ENCODE measurements at places on chromosomes 12 and 14.

GRCh38 chr14:39812532-39813320 lies 380.5 kb upstream of the FBXO33 start:
- no peak for DNase-seq

- no peak for DNase-seq
These were observed 57.7 kb upstream of the DIO3 start for GRCh38 chr14:101503431-101504095.

GRCh38 chr14:77562681-77563080 lies 53.8 kb downstream of the SPTLC2 start:
- DNase-seq = no peak

DNA sequence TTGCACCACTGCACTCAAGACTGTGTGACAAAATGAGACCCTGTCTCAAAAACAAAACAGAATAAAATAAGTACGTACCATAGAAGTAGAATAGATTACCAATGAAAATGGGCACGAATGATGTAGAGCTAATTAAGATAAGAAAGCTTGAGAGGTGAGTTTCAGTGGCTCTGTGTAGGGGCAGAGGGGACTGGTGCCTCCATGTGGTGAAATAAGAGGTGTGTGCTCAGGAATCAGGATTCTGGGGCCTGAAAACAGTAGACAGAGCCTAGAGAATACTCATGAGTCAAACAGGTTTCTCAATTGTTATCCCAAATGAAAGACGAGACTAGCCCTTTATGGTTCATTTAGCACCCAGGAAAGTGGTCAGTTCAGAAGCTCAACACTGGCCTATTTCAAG lies 1145.1 kb downstream of the FLRT2 start:
- no peak for DNase-seq

DNA sequence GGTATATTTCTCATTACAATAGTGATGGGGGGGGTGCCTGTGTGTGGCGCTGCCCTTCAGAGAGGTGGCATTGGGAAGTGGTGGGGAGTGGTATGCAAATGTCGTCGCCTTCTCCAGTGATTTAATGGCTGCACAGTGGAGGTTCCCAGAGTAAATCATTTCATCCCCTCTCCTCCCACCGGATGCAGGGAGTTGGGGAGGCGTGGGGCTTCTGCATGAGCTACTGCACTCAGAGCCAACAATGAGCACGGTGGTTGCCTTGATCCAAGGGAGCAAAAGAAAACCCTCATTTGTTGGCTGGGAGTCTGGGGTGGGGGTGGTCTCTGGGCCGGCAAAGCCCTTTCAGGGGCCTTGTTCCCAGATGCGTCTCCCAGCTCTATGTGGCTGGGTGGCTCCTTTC lies 124.3 kb downstream of the AACS start:
- no peak for DNase-seq

DNA sequence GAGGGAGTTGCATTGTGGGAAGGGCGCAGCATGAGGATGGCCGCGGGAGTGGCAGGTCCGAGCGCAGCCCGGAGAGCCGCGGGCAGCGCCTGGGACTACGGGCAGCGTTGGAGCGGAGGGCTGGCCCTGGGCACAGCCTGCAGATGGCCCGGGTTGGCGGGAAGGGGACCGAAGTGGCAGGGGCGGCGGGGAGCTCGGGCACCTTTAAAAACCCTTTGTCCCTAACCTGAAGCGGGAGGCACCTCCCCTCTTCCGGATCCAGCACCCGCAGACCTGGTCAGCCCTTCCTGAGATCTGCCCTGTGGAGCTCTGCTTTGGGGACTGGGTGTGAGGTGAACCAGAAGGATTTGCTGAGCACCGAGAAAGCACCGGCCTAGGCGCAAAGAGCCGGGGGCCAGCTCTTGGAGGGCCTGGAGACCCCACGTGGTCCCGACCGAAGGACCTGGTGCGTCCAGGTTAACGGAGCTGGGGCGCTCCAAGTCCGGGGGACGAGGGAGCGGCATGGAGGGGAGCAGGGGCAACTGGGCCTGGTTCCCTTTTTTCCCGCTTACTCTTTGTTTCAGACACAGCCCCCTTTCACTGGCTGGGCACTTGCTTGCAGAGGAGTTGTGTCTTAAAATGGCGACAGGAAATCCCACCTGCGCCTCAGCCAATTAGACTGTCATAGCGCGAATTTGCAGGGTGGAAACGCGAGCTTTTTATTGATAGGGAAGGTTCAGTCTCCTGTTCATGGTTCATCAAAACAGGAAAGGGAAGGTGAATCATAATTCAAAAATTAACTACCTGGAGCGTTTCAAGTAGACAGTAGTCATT lies 792 bp upstream of the SLC38A1 start:
- DNase-seq = peak; percentile 7

DNA sequence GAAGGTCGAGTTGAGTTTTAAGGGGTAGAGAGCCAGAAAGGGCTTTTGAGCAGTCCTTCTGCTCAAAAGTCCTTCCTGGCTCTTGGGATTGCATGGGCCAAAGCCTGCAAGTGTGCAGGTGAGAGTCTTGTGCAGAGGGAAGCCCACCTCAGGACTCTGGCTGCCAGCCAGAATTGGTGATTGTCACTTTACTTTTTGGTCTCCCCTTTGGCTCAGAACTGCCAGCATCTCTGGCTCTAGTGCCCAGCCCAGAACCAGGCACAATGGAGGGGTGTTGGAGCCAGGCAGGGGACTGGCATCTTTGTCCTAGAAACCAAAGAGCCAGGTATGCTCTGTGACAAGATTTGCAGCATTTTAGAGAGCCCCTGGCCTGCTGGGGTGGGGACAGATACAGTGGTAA lies 23.5 kb downstream of the FAM222A start:
- DNase-seq = no peak

DNA sequence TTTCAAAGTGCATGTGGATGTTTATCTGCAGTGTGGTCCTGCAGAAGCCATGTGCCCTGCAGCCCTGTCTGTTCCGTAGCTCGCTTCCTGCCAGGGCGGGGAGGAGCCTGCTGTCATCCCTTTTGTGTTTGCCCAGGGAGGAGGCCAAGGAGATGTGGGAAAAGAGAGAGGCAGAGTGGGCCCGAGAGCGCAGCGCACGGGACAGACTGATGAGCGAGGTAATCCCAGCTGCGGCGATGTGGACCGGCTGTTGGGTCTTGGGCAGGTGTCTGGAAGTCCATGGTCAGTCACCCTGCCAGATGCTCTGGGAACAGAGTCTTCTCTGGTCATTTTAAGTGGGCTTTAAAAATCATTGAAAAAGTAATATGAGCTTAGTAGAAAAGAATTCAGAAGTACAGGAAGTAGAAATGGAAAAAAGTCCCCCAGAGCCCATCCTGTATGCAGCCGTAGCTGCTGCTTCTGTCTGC lies 12.8 kb downstream of the TCHP start:
- no peak for DNase-seq

GRCh38 chr12:121159467-121160307 lies 27.0 kb downstream of the P2RX7 start:
- DNase-seq = no peak

DNA sequence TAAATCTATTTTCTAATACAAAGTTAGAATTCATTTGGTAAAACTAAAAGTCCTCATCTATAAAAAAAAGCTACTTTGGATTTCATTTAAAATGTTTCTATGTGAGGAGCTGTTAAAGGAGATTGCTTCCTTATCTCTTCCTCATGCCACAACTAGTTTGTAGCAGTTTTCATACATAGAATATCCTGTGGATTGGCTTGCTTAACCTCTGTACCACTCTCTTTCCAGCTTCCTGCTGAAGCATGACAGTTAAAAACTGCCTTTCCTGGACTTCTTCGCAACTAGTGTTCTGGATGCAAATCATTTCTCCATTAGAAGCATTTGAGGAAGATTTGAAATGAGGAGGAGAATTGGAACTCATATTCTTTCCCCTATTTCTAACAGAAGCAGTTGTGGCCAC lies 49.6 kb downstream of the ST8SIA1 start:
- no peak for DNase-seq

- no peak for DNase-seq
These were observed 85.5 kb upstream of the EGLN3 start for GRCh38 chr14:34036319-34036766.

- DNase-seq = no peak
These were observed 17.7 kb upstream of the C14orf180 start for GRCh38 chr14:104561632-104562495.

GRCh38 chr12:17060260-17060659 lies 454.3 kb upstream of the LMO3 start:
- no peak for DNase-seq

DNA sequence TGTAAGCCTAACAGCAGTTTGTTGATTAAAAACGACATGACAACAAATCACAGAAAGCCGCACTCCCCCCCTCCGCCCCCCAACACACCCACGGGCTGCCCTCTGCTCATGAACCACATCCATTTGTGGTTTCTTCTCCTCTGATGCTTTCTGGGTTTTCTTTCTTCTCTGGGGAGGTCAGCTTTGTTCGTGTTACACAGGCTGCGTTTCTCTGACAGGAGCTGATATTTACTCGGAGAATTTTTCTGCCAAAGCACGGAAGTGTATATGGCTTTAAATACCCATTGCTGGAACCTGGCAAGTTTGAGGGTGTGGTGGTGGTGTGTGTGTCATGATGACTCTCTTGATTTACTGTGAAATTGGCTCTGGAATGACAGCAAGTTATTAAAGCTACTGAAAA lies 883.7 kb upstream of the TMEM132C start:
- DNase-seq = no peak

GRCh38 chr12:92630968-92631367 lies 71.8 kb upstream of the PLEKHG7 start:
- no peak for DNase-seq

- DNase-seq = no peak
These were observed 14.7 kb downstream of the TMEM119 start for GRCh38 chr12:108582978-108583770.

GRCh38 chr12:117527479-117527855 lies 166.0 kb upstream of the NOS1 start:
- no peak for DNase-seq

DNA sequence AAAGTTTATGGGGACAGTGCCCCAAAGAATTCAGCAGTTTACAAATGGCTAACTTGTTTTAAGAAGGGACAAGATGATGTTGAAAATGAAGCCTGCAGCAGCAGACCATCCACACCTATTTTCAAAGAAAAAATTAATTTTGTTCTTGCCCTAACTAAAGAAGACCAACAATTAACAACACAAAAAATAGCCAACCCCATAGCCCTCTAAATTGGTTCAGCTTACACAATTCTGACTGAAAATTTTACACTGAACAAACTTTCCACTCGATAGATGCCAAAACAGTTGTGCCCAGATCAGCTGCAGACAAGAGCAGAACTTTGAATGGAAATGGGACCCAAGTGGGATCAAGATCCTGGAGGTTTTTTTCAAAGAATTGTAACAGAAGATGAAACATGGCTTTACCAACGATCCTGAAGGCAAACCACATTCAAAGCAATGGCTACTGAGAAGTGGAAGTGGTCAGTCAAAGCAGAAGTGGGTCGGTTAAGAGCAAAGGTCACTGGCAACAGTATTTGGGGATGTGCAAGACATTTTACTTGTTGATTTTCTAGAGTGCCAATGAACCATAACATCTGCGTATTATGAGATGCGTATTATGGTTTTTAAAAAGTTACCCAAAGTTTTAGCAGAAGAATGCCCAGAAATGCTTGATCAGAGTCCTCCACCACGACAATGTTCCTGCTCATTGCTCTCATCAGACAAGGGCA lies 30.0 kb downstream of the SLC39A9 start:
- DNase-seq = peak; percentile 15

- peak; percentile 81 for DNase-seq
These were observed 39.4 kb downstream of the SH2B3 start for GRCh38 chr12:111444925-111445725.

GRCh38 chr12:71439613-71440344 lies at the start of gene LGR5:
Gene LGR5 (plus strand): TSS chr12:71439798. CDS start chr12:71440081, 283 bp downstream.
- peak; percentile 89 for DNase-seq

DNA sequence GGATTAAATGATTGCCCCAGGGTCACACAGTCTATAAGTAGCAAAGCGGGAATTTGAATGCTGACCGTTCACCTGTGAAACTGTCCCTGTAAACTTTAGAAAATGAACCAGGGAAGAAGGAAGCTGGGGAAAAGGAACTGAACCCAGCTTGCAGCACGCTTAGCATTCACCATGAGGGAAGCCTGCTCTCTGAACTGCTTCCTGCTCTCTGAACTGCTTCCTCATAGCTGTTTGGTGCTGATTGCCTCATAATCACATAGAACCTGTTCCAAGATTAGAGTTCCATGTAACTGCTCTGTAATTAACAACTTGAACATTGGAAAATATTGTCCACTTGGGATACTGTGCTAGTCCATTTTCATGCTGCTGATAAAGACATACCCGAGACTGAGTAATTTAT lies 1504.8 kb upstream of the TMEM132C start:
- no peak for DNase-seq

GRCh38 chr12:67681941-67682620 lies 33.5 kb downstream of the DYRK2 start:
- no peak for DNase-seq

- DNase-seq = peak; percentile 38
These were observed 15.5 kb downstream of the E2F7 start for GRCh38 chr12:77049767-77050353.

DNA sequence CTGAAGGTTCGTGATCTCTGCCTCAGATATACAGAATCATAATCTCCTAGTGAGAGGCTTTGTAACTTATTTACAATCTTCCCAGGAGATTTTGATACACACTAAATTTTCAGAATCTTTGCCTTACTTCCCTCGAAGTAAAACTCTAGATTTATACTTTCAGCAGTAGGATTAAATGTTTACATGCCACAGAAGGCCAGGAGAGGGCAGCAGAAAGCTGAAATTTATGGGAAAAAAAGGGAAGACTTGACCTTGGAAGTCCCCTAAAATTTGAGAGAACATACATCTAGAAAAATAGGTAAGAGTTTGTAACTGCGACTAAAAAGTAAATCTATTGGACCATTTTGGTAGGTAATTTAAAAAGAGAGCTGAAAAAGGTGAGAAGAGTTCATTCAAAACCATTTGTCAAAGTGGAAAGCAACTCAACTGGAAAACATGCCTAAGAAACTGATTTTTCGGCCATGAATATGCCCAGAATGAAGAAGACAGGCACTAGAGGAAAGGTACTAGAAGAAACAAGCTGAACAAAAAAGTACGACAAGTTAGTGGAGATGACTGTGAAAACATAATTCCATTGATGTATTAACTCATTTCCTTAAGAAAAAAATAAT lies 242.0 kb upstream of the MDGA2 start:
- peak; percentile 28 for DNase-seq

DNA sequence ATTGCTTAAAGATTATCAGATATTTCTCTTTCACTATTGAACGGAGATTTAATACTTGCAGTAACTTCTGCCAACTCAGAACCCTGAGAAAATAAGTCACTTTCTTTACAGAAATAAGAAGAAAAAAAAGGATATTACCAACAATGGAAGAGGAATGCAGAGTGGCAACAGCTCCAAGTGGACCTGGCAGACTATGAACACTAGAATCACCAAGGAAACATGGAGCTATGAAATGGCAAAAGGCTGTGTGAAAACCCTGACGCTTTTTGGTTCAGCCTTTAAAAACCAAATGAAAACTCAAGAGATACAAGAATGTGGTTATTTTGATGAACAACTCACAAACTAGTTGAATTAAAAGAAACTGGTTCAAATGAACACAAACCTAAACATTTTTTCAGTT lies 17.7 kb downstream of the DTD2 start:
- DNase-seq = peak; percentile 69

- no peak for DNase-seq
These were observed 11.5 kb upstream of the PARP11 start for GRCh38 chr12:3884671-3885070.

GRCh38 chr12:52221912-52222457 lies 11.1 kb upstream of the KRT7 start:
- peak; percentile 66 for DNase-seq

- no peak for DNase-seq
These were observed 71.2 kb downstream of the RIN3 start for GRCh38 chr14:92584816-92585215.

All from Ammon's horn (tissue), 1 donor.